Body of pancreas (tissue), 4 donors: ENCODE measurements at places on chromosomes 2 and 18. TPM values are rescaled to one million over a fixed set of nuclear protein-coding genes. Genes with fewer than 3 reads are reported as not detected.

The INHA gene
- total RNA-seq: 1.6 TPM

The PCARE gene
- not detected for total RNA-seq

The KLHL14 gene
- total RNA-seq: not detected

The CXCR4 gene
- 0.33 TPM for total RNA-seq

The UPP2 gene
- total RNA-seq: not detected

The PFN4 gene
- not detected for total RNA-seq
